ENCODE measurements at places on chromosomes 4 and X.

DNA sequence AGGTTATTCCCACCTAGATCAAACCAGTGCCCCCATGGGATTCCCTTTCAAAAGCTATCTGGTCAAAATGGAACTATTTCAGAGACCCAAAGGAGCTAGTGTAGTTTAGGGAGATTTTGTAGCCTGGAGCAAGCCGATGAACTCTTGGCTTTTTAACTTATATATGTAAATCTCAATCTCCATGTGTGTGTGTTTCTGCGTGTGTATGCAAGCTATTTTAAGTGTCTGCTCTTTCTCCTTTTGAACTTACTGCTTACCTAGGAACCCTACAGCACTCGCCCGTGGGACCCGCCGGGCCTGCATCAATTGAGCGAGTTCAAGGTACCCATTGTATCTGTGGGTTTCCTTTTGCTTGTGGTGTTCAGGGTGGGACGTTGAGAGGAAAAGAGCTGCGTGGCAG is 10.4 kb downstream of the CSTF2 start:
- no peak for DNase-seq

- DNase-seq = no peak
Measured at GRCh38 chr4:94635177-94635576, 122.6 kb upstream of the BMPR1B start.

DNA sequence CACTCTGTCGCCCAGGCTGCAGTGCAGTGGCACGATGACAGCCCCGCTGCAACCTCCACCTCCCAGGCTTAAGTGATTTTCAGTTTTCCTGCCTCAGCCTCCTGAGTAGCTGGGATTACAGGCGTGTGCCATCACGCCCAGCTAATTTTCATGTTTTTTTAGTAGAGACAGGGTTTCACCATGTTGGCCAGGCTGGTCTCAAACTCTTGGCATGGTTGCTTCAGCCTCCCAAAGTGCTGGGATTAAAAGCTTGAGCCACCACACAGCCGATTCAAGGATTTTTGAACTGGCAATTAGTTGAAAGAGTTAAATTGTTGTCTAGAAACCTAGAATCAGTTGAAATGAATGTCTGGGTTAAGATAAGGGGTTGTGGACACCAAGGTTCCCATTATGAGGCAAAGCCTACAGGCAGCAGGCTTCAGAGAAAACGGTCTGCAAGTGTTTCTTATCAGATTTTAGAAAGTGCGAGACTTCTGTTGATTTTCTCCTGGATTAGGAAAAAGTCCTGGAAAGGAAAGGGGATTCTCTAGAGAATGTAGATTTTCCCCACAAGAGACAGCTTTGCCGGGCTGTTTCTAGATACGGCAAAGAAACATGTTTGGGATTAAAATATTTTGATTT is 8.3 kb upstream of the CCNI start:
- DNase-seq = no peak

GRCh38 chr4:87109945-87110344 is 110.5 kb downstream of the KLHL8 start:
- no peak for DNase-seq

GRCh38 chr4:148205476-148205875 is 236.7 kb downstream of the NR3C2 start:
- DNase-seq = no peak

DNA sequence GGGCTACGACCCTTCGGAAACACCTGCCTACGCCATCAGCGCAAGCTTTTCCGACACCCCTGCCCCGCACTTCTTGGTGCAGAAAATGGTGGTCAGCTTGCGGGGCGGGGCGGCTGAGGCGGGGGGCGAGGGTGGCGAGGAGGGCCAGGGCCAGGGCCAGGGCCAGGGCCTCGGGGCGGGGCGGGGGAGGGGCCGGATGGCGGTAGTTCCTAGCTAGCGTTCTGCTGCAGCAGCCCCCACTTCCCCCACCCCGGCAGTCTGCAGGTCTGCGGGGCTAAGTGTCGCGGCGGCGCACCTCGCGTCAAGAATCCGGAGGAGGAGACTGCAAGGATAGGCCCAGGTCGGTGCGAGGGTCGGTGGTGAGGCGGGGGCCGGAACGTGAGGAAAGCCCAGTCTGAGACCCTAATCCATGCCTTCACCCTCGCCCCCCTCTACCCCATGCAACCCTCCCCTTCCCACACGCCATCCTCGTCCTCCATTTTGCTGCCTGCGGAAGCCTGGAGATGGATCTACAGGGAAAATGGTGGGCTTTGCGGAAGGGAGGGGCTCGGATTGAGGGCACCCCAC is 600 bp downstream of the BEX4 start:
- DNase-seq = peak; percentile 54

- no peak for DNase-seq
Measured at GRCh38 chrX:137032341-137032694, 1.5 kb downstream of the GPR101 start.

GRCh38 chr4:113028074-113028473 is 21.4 kb upstream of the ANK2 start:
- no peak for DNase-seq

GRCh38 chr4:8820178-8821102 is 51.2 kb downstream of the HMX1 start:
- DNase-seq = no peak

- no peak for DNase-seq
Measured at GRCh38 chr4:117203231-117203630, 117.9 kb upstream of the TRAM1L1 start.

DNA sequence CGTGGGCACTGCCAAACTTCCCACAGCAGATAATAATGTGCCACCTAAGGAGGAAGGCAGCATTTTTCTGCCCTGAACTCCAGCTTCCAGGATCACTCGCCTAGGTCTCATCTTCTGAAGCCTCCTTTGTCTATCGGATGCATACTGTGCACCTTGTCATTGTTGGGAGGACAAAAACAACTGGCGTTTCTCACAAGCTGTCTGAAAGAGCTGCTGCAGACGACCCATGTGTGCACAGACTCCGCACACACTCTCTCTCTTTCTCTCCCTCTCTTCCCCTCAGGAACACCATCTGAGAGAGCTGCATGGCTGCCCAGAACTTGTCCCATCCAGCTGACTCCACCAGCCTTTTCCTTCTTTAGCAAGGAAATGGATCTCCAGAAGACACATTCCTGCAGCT is 83.0 kb downstream of the MAML3 start:
- DNase-seq = no peak

DNA sequence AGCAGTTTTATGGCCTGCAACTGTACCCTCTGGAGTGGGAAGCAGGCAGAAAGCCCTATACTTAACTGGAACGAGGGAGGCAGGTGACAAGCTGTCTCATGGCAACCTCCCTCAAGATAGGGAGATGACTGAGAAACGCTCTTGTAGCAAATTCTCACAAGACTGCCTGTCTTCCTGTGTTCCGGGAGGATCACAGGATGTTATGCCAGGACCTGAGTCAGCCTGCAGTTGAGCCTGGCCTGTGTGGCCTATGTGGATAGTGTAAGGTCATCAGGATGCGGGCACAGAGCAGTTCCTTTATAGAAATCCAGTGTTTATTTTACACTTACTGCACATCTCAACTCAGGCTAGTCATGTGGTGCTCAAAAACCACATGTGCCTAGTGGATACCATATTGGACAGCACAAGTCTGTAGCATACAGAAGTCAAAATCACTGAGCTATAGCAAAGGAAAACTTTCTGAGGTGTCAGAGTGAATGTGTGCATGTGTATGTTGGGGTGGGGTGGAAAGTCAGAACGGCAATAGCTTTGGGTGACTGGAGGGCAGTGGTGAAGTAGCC is 25.2 kb downstream of the TAF7L start:
- DNase-seq = no peak

- DNase-seq = no peak
Measured at GRCh38 chr4:102764901-102765300, 4.1 kb upstream of the MANBA start.

GRCh38 chr4:56757261-56757746 is 64.2 kb downstream of the SPINK2 start:
- DNase-seq = no peak

- no peak for DNase-seq
Measured at GRCh38 chr4:83362492-83363329, 28.1 kb upstream of the HPSE start.

DNA sequence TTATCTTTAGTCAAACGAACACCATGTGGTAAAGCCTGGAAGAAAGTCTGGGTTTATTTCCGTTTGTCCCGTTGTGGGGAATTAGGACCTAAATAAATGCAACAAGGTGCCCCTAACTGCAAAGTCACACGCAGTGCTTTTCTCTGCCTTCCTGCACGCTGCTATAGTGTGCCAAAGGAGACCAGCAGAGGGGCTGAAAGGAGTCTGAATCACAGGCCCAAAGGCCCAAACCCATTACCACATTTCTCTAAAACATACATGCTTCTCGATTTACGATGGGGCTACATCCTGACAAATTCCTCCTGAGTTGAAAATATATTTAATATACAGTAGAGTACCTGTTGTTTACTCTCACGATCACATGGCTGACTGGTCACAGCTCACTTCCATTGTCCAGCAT is 4.5 kb downstream of the VEGFC start:
- DNase-seq = no peak

DNA sequence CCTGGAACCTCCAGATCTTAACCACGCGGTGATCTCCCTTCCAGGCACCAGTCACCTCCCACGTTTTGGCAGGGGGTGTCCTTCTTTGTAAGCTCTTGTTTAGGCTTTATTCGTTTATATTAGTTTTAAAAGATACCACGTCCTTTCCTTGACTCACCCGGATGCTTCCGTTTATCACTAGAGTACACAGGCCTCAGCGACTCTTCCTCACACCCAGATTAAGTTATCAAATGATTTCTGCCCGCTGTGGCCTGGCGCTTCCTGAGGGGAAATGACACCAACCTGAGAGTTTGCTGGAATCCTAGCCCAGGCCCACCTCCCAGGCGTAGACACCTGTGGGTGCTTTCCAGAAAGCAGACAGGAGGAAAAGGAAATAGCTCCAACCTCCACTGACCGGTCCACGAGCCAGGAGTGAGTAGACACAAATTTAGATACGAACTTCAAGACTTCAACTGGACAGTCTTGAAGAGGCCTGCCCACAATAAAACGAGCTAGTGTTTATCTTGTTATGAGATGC is 756 bp upstream of the ADAMTS3 start:
- no peak for DNase-seq

DNA sequence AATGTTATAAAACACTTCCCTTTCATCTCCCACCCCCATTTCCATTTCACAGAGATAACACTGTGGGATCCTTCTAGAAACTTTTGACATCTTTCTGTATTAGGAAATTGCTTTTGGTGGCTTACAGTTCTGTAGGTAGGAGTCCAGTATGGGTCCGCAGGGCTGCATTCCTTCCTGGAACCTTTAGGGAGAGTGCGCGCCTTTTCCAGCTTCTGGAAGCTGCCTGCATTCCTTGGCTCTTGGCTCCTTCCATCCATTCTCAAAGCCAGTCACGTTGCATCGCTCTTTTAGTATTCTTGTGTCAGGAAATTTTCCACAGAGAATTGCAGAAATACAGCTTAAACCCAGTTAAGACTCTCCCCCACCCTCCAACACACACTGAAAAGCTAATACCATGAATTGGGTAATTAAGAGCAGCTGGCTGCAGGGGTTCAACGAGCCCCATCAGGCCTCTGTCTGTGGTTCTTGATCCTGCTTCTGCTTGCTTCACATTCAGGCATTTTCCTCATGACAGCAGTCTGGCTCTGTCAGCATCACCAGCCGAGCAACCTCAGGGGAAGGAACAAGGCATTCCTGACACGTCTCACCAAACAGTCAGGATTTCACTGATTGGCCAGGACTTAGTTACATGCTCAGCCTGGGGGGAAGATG is 48.8 kb downstream of the SEPTIN11 start:
- DNase-seq = no peak

DNA sequence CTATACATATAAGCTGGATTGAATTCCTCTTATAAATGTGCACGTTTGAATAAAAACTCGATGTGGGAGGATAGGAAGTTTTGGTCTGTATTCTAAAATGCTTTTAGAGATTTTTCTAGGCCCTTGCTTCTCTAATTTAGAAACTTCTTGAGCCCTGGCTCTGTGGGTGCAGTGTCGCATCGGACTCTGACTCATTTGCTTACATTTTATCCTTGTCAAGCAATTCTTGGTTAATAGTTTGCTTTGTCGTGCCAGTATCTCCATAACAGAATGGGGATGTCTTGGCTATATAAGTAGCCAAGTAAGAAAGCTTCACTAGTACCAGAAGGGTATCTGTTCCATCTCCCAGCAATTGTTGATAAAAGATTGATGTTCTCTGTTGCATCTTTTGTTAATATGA is 10.7 kb downstream of the SGMS2 start:
- no peak for DNase-seq

- no peak for DNase-seq
Measured at GRCh38 chrX:33207056-33207455, 4.3 kb downstream of the DMD start.

GRCh38 chr4:101102114-101102742 is 245.1 kb downstream of the PPP3CA start:
- peak; percentile 35 for DNase-seq

DNA sequence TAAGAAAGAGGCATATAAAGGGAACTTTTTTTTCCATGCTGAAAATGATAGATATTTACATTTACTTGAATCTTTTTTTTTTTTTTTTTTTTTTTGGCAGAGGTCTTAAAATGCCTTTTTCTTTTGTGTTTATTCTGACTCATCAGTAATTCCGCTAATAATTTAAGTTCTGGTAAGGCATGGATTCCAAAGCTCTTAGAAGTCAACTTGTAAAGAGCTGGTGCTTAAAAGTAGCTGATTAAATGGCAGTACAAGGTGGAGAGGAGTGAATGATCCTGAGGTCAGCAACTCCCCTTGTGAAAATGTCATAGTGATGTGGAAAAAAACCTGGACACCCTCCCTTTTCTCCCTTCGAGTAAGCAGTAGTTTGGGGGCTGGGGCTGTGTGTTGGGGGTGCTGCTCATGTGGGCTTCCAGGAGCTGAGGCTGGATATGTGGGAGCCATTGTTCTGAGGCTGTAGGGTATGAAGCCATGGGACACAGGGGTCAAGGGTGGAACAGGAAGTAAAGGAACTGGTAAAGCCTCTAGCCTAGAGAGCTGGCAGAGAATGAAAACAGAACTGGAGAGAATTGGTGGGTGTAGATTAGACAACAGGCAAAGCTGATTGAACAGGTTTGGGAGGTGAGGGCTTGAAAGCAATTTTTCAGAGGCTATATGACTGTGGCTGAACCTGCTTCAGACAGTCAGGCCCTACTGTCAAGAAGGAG is 41.0 kb upstream of the PITX2 start:
- DNase-seq = no peak

DNA sequence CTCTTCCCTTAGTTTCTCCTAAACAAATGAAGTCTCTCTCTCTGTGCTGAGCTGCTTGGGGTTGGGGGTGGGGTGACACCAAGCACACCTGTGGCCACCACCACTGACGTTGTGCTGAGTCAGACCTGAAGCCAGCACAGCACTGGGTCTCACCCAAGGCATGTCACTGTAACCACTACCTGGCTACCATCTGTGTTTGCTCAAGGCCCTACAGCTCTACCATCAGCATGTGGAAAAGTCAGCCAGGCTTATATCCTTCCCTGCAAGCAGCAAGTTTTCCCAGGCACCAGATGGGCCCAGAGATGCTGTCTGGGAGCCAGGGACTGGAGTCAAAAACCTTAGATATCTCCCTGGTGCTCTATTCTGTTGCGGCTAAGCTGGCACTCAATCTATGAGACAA is 6.9 kb downstream of the CXCL10 start:
- DNase-seq = no peak
